Vagina (tissue), 2 donors: ENCODE measurements at places on chromosomes 2 and 18. TPM values are rescaled to one million over a fixed set of nuclear protein-coding genes. Genes with fewer than 3 reads are reported as not detected.

DNA sequence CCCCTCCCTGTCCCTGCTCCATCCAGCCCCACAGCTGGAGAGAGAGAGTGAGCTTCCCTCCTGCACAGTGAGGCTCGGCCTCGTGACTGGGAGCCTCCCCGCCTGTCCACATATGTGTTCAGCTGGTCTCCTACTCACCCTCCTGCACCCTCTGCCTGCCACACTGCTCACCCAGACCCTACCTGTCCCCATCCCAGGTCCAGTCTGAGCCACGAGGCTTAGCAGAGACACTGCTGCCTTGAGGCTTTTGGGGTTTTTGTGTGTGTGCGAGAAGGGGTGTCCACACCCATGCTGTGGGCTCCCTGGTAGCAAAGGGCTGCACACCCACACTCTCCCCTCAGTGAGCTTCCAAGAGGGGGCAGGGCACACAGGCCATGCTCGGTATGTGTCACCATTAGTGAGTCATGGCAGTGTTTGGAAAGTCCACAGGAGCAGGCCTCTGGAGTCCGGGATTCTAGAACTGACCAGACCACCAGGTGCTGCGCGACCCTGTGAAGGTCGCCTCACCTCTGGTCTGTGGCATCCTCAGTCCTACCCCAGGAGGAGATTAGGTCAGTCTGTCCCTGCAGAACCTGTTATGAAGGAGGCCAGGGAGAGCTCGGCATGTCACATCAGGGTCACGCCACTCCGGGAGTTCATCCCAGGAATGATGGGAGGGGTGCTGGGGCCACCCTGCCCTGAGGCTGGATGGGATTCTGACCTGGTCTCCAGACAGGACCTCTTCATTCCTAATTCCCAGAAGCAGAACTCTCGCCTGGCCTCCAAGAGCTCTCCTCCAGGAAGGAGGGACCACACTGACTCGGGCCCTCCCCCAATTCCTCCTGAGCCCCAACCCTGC lies 39.9 kb upstream of the SMAD7 start:
- DNase-seq, result no peak
- no peak overlapping the region for H3K4me3 ChIP-seq
- no peaks in the 10 kb centered on the region for H3K36me3 ChIP-seq
- peaks cover 28% of the 10 kb centered on the region for H3K4me1 ChIP-seq
- peak overlapping the region; percentile 44 for H3K27ac ChIP-seq

Gene SP9
- not detected for total RNA-seq

- H3K36me3 ChIP-seq, result no peaks in the 10 kb centered on the region
- no peak for DNase-seq
These were observed 51.0 kb upstream of the ID2 start for GRCh38 chr2:8630676-8631464.

Gene RAD51AP2
- total RNA-seq, result 0.25 TPM

- no peaks in the 10 kb centered on the region for H3K36me3 ChIP-seq
- H3K4me1 ChIP-seq, result no peaks in the 10 kb centered on the region
- no peak overlapping the region for H3K27ac ChIP-seq
These were observed 7.4 kb downstream of the SCN3A start for GRCh38 chr2:165196411-165196810.

GRCh38 chr2:219709331-219709761 lies 81.9 kb downstream of the SLC4A3 start:
- no peak overlapping the region for H3K4me3 ChIP-seq
- no peaks in the 10 kb centered on the region for H3K27me3 ChIP-seq

GRCh38 chr2:172997031-172997430 lies 78.6 kb upstream of the MAP3K20 start:
- H3K36me3 ChIP-seq, result no peaks in the 10 kb centered on the region
- H3K27ac ChIP-seq, result no peak overlapping the region
- no peak for DNase-seq
- peaks cover 12% of the 10 kb centered on the region for H3K4me1 ChIP-seq
- no peak overlapping the region for H3K4me3 ChIP-seq

Gene QPCT
- 6.9 TPM for total RNA-seq

Gene TMEM200C
- under 0.01 TPM for total RNA-seq
